ENCODE measurements at places on chromosomes 1 and 21.

- DNase-seq, result no peak
Measured at GRCh38 chr21:39796466-39796865, 51.5 kb downstream of the IGSF5 start.

DNA sequence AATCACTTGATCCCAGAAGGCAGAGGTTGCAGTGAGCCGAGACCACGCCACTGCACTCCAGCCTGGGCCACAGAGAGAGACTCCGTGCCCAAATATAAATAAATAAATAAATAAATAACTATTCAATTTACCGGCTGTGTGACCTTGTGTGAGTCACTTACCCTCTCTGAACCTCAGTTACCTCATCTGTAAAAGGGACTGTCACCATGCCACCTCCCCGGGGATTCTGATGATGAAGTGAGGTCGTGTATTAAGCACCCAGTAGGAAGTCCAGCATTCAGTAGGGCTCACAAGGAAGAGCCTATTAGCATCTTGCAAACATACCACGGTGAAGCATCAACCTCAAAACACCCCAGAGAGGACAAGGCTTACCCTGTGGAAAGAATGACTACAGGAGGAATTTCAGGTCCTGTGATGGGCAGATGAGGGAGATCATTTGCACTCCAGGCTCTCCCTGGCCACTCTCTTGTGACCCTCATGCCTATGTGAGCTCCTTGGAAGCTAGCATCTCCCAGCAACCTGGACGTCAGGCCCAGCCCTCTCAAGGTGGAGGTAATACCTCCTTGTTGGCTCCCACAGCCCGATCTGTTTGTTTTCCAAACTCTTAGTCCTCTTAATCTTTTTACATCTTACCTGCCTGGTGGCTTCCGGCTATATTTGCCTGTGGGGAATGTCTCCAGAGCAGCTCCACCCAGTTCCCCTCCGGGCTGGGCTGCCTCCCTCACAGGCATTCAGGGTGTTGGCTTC lies 7.6 kb upstream of the C1QA start:
- DNase-seq, result no peak

- DNase-seq, result no peak
Measured at GRCh38 chr21:29029524-29029923, 5.1 kb downstream of the USP16 start.

- peak; percentile 50 for DNase-seq
Measured at GRCh38 chr1:156608036-156608674, 6.9 kb upstream of the GPATCH4 start.
